ENCODE measurements at places on chromosomes 11 and 22. TPM values are rescaled to one million over a fixed set of nuclear protein-coding genes. Genes with fewer than 3 reads are reported as not detected.

Gene DDTL
- not detected for total RNA-seq

DNA sequence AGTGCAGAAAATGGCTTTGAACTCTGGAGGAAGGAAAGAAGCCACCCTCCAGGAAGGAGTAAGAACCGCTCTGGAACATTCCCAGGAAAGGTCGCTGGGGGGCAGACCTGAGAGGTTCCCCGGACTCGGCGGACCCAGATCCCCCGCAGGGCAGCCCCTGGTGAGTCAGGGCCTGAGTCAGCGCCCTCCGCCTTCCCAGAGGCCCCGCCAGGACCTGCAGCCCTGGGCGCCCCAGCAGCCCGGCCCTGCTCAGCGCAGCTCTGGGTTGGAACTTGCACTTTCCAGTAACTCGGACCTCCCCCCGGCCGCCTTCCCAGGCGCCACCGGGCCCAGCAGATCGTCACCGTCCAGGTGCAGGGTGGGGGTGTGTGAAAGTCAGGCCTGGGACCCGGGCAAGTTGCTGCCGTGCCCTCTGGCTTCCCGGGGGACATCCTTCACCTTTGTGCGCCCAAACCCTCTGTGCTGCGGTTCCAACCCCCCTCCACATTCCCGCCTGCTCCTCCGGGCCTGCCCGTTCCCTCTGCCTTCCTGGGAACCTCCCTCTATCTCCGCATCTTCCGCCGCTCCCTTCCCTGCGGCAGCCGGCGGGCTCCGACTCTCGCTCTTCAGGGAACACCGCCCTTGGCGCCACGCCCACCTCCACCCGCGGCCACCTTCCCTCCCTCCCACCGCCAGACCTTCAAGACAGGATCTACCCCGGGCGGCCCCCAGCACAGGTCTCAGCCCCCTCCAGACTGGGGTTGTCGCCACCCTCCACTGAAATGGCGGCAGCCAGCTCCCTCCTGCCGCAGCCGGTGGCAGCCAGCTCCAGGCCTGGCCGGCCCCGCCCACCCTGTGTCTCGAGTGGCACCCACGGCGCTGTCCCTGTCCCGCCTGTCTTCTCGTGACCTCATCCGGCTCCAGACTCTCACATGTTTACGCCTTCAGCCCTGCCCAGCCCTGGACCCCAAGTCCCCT, 36.8 kb upstream of the WNT7B start:
- DNase-seq: peak; percentile 92

DNA sequence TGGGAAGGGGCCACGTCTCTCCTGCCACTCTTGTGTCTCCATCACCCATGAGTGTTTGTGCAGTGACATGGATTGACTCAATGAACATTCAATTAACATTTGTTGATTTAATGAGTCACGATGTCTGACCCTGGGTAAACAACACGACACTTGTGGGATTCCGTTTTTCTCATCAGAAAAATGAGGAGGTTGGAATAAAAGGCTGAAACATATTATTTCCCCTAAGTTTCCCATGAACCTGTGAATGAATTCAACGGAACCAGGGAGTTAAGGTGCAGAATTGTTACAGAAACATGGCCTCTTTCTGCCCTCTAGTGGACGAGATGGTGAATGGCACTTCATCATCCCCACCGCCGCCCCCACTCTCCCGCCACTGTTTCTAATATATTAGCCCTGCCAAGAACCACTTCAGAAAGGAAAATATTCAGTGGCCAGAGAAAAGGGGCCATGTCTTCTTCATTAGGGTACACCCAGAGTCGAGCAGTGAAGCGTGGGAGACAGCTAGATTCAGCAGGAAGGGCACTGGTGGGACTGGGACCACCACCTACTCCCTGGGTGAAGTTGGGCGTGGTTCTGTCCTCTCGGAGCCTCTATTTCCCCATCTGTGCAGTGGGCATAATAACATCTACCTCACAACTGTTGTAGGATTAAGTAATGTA, 46.3 kb upstream of the SYT13 start:
- DNase-seq: peak; percentile 74

DNA sequence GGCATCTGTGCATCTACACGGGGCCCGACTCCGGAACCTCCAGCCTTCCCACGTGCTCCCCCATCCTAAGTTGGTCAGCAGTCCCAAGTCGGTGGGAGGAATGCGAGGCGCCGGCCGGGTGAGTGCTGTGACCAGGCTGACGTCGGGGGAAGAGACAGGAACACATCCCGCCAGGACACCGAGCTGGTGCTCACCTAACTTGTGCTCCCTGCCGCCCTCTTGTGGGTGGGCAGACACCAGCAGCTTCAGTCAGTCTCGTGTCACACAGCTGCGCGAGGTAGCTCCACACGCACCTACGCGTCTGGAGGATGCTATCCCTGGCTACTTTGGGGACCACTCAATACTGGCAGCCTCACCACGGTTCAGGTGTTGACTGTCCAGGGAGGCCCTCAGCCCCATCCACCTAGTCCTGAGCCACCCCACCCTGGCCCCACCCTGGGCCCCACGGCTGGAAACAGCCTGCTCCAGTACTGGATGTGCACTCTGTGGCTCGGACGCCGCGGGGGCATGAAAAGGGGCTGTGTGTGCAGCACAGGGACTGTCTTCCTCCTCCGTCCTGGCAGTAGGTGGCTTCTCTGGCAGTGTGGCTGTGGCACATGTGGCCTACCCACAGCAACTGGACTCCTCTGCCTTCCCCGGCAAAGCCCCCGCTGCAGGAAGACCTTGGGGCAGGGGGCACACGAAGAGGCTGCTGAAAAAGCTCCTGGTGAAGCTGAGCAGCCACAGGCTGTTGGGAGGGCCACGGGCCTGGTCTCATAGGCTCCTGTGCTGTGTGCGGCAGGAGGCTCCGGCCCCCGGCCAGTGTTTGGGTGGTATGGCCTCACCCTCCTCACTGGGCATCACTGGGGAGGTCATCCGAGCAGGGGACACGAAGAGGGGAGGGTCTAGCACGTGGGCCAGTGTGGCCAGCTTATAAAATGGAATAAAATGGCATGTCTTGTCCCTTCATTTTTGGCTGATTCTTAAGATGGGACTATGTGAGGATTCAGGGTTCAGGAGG, 11.2 kb upstream of the BID start:
- DNase-seq: peak; percentile 91

DNA sequence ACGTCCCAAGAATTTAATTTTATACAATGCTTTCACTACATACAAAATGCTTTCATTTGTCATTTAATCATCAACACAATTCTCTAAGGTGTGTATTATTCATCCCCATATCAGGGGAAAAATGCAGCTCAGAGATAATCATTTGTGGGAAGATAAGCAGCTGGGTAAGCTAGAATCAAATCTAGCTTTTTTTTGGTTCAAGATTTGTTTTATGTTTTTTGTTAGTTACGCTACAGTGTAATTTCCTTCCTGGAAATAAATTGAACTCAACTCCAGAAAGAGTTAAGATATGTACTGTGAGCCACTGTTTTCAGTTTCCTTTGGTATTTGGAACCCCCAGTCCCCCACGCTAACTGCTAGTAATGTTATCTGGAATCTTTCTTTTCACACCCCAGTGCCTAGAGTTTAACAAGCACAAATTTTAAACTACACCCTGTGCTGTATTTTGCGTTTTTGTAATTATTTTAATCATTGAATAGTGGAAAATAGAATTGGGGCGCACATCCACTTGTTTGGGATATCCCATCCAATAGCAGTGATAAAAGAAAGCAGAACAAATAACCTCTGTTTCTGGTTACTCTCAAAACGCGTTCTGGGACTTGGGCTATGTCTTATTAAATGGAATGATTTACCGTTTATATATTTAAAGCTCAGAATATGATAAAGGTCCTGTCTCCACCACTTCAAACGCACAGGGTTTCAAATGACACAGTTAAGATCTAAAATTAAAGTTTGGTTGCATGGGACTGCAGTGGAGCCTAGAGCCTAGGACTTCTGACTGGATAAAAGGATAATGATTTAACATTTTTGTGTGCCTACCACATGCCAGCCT, 2.1 kb upstream of the HSPA8 start:
- no peak for DNase-seq

DNA sequence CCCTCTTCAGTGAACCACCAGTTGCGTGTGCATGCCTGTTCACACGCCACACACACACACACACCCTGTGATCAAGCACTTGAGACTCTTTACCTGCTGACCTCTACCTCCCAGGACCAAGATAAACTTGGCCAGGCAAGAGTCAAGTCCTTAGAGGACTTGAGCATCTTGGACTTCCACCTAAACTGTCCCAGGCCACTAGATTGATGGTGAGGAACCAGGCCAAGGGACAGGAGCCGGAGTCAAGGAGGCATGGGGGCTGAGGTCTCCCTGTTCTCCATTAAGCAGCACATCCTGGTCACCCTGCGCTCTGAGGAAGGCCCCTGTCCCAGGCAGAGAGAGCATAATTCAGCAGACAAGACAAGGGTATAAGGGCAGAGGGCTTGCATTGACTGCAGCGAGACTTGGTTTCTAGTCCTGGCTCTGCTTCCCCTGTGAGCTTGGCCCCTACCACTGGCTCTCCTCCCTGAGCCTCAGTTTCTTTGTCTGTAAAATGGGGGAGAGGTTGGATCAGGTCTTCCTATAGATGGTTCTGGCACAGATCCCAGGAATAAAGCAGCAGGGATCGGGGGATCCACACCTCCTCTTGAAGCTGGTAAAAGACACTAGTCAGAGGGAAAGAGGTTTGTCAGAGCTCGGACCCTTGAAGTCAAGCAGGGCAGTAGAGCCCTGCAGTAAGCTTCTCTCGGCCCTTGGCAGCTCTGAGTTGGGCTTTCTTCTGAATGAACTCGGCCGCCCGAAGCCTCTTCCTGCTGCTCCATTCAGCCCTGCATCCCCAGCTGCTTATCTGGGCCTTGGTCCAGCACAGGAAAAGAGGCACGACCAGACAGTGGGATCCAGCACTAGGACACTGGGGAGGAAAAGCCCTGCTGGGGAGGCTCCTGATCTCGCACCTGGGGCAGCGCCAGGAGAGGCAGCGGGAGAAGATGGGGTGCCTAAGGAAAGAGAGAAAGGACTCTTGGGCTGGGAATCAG, 2.0 kb downstream of the CREB3L1 start:
- DNase-seq: no peak

Gene MUC2
- total RNA-seq: 0.38 TPM

DNA sequence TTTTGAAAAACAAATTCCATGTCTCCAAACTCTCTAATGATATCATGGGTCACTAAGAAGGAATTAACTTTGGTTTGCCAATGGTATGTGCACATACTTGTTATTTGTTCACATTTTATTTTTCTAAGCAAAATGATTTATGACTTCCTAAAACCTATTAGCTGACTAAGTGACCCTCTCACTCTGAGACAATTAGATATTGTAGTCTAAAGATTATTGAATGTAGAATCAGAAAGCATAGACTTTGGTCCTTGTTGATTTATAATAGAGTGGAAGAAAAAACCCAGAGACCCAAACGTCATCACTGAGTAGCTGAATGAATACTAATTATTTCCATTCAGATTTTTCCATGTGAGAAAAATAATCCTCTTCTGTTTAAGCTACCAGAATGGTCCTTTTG, 243.5 kb upstream of the ANO3 start:
- DNase-seq: no peak

Gene PKDREJ
- not detected for total RNA-seq

Gene NRIP3
- 15.3 TPM for total RNA-seq

- no peak for DNase-seq
Measured at GRCh38 chr11:27242591-27242990, 120.4 kb downstream of the CCDC34 start.

Gene TREH
- total RNA-seq: not detected

DNA sequence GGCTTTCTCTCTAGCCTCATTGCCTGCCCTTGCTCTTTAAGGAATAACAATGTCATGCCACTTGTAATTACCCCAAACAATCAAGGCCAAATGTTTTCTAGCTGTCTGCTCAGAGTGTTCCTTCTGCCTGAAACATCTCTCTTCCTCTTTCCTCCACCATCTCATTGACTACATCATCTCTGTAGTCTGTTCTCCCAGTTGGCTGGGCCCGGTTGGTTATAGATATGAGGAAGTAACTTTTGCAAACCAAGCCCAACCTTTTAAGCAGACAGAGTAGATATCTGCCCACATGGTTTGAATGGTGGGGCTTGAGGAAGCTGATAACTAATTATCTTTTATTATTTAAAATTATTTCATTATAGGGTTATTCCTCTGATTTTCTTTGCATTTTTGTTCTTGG, 104.5 kb downstream of the NTM start:
- DNase-seq: no peak

DNA sequence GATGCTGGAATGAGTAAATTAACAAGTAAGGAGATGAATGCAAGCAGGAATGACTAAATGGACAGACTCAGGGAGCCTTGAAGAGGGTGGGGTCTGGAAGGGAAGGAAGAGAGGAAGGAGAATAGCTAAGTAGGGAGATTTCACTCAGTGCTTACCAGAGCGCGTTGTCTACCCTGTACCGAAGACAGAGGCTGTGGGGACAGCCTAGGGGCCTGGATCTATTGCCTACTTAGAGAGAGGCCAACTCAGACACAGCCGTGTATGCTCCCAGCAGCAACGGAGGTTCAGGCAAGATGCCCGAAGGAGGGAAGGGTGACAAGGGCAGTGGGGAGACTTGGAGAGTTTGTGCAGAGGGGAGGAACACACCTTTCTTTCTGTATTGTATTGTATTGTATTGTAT, at the start of gene FOLR2:
Gene FOLR2, plus strand, starts transcription at position 157 of the 400 bp plus-strand sequence. CDS start 1,791 bp downstream, outside the sequence.
- DNase-seq: no peak

DNA sequence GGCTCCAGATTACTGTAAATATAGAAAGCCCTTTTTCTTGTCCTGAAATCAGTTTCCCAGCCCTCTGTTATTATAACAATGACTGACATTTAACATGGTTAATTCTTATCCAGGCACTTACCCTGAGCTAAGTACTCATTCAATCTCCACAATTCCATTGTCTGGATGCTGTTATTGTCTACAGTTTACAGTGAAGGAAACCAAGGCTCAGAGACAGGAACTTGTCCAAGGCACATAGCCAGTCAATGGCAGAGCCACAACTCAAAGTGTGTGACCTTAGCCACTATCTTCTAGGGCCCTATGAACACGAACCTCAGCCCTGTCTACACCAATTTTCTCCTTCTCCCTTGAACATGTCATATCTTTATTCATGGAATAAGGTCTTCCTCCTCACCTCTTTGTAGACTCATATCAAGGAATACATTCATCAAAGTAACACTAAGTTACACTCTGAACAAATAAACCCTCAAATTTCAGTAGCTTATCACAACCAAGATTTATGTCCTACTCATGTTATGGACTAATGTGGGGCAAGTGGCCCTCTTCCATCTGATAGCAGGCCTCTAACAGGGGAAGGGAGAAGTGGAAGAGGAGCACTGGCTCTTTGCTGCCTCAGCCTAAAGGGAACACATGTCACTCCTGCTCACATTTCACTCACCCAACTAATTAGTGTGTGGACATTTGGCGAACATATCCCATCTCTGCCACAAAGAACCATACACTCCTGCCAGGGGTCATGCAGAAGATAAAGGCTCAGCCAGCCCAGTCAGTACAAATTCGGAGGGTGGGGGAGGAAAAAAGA, 39.3 kb upstream of the APLNR start:
- DNase-seq: no peak
